ENCODE measurements at places on chromosomes 6 and 20. TPM values are rescaled to one million over a fixed set of nuclear protein-coding genes. Genes with fewer than 3 reads are reported as not detected.

The CTCFL gene
- total RNA-seq, result not detected

The WFDC10B gene
- total RNA-seq, result not detected

- DNase-seq, result no peak
Observed at GRCh38 chr20:38658879-38659596, 57.4 kb downstream of the ARHGAP40 start.

DNA sequence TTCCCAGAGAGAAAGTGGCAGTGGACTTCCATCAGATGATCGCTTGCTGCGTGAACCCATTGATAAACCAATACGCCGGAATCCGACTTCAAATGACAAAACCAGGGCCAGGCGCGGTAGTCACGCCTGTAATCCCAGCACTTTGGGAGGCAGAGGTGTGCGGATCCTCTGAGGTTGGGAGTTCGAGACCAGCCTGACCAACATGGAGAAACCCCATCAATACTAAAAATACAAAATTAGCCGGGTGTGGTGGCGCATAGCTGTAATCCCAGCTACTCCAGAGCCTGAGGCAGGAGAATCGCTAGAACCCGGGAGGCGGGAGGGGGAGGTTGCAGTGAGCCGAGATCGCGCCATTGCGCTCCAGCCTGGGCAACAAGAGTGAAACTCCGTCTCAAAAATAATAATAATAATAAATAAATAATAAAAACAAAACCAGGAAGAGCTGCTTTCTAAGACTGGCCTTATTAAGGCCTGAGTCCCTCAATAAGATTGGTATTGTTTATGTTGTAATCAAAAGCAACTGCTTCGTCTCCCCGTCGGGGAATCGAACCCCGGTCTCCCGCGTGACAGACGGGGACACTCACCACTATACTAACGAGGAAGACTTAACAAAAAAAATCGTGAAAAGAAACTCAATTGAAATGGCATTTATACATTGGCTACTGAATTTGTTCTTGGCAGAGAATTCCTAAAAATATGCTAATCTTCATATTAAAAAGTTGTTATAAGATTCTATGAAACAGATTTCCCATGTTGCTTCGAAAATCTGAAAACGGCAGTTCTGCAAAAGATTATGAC lies 110.2 kb upstream of the ZNF184 start:
- peak; percentile 67 for DNase-seq

GRCh38 chr20:23340524-23340923 lies 10.1 kb upstream of the NXT1 start:
- DNase-seq, result peak; percentile 64

- peak; percentile 9 for DNase-seq
Observed at GRCh38 chr6:97437087-97437486, 154.1 kb upstream of the MMS22L start.

Measured in LHCN-M2 (cell line).